ENCODE measurements at places on chromosomes 1 and 21.

- no peak for DNase-seq
These were observed 438.7 kb downstream of the PRDM2 start for GRCh38 chr1:14138687-14139086.

GRCh38 chr1:99784143-99784542 lies 17.7 kb upstream of the FRRS1 start:
- DNase-seq = no peak

DNA sequence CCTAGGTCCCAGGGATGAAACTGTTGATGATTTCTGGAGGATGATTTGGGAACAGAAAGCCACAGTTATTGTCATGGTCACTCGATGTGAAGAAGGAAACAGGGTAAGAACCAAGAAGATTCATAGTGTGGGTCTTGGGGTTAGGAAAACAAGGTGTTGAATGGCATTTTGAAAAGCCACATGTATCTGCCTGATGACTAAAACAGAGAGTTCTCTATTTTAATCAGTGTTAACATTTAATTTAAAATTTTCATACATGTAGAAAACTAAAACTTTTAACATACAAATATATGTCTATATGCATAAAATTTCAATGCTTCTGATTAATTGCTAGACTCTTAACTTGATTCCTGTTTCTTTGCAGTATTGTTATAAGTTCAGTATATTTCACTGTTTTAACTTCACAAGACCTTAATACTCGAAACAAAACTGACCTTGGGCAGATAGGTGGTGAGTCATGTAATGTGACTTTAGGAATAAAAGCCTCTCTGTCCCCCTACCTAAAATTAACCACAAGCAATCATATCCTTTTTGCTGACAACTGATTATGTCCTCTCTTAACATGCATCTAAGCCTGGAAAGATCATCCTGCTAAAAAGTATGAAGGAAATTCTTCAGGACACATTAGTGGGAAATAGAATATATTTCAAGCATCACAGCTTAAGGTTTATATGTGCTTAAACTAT lies 95.6 kb downstream of the PTPRC start:
- no peak for DNase-seq

DNA sequence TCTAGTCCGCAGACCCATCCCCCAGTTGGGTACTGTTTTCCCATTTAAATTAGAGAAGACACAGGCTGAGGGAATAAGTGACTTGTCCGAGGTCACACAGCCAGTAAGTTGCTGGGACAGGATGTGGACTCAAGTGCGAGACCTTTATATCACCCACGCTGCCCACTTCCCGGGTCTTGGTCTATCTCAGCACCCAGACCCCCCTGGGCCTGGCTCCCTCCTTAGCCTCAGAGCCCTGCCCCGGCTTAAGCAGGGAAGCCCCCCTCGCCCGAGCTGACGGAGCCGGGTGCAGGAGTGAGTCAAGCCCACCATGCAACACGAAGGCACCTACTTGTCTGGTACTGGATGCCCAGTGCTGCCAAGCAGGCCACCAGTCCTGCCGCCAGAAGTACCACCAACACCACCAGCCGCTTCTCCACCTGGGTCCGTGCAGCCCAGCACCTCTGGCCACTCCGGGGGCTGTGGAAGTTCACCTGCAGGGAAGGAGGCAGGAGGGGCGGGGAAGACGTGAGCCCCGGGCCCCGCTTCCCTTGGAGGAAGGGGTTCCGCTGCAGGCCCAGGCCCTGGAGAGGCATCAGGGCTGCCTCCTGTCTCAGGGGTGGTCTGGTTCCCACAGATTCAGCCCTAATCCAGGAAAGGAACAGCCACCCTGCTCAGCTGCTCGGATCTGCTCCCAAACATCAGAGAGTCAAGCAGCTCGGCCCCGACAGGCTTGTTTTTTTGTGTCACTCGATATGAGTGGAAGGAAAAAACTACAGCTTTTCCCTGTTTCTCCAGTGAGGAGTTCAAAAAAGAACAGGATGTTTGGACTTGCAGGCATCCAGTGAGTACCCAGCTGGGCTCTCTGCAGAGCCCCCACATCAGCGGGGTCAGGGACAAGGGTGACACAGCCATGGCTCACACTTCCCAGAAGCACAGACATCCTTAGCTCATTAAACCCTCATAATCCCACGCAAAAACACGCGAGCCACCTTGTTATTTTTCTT lies 11.1 kb downstream of the ECE1 start:
- DNase-seq = no peak

DNA sequence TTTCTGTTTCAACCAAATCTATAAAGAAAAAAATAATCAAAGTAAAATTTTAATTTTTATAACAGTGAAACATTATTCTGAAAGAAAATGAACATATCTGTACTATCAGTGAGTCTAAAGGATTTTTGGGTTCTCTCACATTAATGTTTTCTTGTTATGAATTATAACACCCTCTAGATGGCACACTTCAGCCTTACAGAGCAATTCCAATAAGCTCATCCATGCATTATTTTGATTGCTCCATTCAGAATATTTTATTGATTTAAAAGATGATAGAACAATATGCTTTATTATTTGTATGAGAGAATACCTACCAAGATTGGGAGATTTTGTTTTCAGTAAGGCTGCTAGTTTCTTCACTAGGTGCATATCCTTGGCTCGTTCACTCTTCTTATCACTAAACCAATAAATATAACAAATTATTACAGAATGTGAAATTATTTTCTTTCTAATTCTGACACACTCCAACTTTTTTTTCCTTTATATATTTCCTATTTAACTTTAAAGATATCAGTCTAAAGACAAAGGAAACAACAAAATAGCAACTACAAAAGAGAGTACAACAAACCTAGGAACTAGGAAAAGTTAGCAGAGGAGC lies 82.4 kb downstream of the RAB3GAP2 start:
- no peak for DNase-seq

DNA sequence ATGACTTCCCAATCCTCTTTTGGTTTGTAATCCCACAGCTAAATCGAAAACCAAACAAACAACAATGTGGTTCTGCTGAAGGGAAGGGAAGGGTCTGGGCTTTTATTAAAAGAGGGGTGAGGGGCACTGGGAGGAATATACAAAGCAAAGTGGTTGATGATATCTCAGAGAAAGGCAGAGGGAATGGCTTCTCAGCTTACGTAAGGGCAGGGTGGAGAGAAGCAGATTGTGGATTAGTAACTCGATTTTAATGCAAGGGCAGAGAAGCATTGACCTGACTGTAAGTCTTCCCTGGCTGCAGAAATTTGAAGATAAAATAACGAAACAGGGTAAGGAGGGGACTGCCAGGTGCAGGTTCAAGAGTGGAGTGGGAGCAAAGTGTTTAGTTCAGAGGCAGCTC lies 438.2 kb upstream of the LRRC7 start:
- no peak for DNase-seq

- no peak for DNase-seq
These were observed 36.1 kb upstream of the CHIT1 start for GRCh38 chr1:203265541-203265940.

DNA sequence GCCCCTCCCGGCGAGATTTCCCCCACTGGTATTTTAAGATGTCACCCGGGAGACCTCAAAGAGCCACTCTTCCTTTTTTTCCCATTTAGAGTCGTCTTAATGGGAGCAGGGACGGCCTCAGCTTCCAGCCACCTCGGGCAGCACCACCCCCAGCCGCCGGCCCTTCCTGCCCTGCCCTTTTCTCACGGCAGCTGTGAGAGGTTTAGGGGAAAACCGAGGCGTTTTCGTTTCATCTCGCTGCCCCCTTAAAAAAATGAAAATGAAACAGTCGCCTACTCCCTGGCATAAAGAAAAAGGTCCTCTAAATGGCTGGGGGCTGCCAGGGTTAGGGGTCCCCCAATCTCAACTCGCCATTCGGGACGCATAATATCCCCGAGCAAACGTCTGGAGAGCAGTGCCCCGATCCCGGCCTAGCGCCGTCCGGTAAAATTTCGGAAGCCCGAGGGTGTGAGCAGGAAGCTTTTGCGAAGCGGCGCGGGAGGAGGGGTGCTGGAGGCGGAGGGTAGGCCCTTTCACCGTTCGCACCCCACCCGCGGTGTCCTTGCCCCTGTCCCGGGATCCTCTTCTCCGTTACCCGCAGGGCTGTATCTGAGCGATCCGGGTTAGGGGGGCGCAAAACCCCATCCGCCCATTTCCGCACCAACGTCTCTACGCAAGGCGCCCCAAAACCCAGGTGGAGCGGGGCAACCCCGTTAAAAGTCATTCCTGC lies 1.2 kb downstream of the RUNX3 start:
- no peak for DNase-seq

DNA sequence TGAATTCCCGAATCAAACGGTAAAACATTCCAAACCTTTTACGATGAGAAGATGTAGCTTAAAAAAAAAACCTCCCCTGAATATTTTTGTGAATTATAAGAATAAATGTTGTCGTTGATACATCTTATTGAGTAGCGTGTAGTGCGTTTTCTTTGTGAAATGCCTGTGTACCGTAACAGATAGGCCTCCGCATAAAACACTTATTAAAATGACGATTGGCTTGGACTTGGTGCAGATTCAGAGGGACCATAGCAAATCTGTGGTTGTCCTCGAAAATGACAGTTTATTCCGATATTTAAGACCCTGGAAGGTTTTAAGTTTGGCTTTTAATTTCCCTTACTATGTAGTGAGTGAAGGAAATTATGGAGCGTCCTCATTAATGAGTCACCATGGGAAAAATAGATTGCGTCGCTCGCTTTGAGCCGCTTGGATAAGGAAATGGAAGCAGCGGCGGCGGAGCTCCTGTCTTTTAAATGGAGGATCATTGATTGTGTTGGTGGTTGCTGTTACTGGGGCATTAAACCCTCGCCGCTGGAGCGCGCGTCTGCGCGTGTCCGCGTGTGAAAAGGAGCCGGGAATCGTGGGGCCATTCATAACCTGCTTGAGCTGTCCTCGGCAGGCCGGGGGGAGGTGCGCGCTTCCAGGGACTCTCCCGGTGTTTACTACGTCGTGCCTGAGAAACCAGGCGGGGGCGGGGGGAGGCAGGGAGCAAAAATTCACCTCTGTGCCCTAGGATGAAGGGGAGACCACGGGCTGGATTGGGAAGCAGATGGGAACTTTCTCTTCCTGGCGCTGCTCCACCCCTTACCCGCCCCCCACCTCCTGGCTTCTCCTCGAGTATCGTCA lies 1.6 kb downstream of the SPEN start:
- DNase-seq = peak; percentile 75

DNA sequence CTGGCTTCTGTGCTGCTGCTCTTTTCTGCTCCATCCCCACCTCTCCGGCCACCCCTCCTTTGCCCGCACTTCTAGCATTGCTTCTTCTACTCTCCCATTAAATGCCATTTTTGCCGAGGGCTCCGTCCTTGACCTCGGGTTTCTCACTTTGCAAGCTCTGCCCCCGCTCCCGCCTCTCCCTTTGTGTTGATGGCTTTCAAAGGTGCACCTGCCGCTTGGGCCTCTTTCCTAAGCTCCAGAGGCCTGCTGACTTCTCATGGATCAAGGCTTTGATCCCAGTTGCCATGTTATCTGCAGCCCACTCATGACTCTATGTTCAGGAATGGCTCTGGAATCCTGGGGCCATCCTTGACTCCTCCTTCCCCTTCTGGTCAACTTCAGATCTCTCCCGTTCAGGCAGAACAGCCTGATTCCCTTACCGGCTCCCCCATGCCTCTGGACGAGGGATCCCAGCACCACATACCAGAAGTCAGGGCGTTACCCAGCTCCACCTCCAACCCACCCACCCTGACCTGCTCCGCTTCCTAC lies 54.3 kb downstream of the TLR5 start:
- no peak for DNase-seq

GRCh38 chr1:74895411-74895810 lies 162.5 kb downstream of the TYW3 start:
- DNase-seq = no peak

DNA sequence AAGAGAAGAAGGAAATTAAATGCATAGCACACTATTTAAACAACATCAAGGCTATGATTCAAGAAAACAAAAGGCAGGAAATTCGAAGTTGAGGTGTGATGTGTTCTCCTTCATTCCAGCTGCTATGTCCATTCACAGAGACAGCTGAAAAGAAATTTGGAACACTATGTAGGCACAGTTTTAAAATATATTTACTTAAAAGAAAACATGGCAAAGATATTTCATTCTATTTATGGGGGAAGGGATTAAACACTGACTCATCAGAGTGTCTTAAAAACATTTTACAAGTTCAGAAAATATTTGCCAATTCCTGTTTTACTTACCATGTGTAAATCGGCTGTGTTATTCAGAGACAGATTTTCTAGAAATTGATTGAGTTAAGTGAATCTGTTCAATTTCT lies 39.4 kb upstream of the NGF start:
- no peak for DNase-seq

GRCh38 chr21:34593954-34594531 lies 20.9 kb downstream of the RCAN1 start:
- DNase-seq = no peak

DNA sequence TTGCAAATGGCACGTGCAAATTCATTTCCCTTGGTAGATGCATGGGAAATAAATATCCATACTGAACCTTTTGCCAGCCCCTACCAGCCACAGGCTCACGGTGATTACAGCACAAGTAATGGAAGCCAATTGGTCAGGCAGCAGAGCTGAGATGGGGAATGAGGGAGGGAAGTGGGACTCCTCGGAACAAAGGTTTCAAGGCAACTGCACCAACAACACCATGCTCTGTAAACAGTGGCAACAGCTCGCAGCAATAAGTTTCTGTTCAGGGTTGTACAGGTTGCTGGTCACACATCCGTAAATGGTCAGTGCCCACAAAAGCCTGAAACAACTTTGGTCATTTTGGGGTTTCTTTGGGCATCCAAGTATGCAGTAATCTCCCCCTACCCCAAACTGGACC lies 62.7 kb upstream of the LPGAT1 start:
- no peak for DNase-seq

DNA sequence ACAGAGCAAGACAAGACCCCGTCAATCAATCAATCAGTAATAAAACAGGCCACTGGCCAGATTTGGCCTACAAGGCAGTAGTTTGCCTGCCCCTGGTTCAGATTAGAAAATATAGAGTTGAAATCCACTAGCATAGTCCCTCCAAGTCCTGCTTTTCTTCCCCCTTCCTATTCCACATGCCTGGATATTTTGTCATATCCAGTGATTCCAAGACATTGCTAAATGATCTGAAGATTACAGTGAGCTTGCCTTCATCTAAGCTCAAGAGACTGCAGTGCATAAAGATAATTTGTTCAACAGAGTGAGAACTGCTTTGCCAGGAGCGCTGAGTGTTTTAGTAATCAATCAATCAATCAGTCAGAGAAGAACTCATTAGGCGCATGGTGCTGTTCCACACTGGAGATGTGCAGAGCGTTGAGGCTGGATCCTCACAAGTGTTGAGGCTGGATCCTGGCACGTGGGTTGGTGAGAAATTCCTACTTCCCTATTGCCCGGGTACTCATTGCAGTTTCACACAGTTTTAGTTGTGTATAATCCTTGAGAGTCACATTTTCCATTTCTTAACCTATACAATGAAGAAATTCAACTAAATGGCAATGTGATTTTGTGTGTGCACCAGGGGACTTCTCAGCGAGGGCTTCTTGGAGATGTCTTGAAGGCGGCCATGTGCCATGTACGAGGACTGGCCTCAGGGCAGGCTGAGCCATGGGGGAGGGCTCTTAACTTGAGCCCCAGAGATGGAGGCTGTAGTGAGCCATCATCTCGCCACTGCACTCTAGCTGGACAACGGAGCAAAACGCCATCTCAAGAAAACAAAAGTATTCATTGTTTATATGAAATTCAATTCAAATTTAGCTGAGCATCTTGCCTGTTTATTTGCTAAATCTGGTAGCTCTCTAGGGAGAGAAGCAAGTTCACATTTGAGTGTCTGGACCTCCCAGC lies 76.3 kb downstream of the TOMM20 start:
- DNase-seq = no peak

- no peak for DNase-seq
These were observed 27.7 kb upstream of the SLC5A9 start for GRCh38 chr1:48194801-48195200.

Data from C1 segment of cervical spinal cord (tissue), 14 donors.